ENCODE measurements at places on chromosomes 3 and 15.

DNA sequence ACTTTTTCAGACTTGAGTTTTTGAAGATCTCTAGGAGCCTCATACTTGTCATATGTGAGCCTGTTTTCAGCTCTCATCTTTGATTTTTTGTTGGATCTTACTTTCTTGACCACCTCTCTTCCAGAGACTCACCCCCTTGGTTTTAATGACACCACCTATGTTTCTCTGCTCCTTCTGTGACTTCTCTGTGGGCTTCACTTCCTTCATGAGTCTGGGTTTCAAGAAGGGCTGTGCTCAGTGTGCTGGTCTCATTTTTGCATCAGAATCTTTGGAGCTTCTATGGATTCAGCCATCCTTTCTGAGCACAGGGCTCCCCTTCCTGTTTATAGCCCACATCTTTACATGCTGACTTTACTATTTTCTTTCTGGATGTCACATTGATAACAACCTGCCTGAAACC lies 17.7 kb downstream of the PPM1L start:
- DNase-seq: no peak

DNA sequence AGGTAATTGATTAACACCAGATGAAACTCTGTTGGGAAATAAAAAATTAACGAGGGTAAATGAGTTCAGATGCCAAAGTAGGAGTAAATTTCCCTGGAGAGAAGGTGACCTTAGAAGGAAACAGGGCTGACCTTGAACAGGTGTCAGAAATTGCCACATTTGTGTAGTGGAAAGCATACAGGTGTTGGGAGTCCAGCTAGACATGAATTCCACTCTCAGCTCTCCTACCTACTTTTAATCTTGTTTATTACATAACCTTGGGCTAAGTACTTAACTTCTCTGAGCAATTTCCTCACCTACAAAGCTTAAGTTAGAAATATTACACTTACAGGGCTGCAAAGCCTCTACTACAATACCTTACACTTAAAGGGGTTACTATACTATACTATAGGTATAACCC lies 96.0 kb downstream of the ISL2 start:
- no peak for DNase-seq

DNA sequence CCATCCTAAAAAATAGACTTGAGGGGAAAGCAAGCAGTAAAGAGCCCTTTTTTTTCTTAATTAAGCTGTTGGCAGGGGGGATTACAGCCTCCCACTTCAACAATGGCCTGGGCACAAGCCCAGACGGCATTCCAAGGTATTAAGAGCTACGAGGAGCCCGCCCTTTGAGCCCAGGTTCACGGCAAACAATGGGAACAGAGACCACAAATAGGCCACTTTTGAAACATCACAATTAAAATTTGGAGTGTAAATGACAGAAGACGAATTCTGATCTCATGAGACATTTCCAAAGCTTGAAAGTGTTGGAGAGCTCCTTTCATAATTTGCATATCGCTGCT lies 8.9 kb downstream of the CHSY1 start:
- DNase-seq: no peak

GRCh38 chr15:101201411-101202174 lies 50.3 kb downstream of the CHSY1 start:
- no peak for DNase-seq

DNA sequence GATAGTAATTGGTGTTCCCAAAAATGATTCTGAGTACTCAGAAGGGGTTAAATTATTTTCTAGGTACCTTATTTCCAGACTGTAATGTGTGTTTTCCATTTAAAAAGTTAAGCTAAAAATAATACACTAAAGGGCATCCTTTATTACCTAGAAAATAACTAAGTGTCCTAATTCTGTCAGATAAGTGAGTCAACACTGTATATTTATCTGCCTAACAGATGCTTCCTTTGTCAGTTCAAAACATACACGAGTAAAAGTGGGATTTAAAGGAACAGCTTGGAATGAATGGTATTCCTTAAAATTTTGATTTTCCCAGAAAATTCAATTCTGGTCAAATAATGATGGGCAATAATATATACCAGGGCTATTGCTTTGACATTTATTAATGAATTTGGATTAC lies 78.3 kb downstream of the ADAMTSL3 start:
- no peak for DNase-seq
